Fibroblast of skin of left biceps (primary cell): ENCODE measurements at places on chromosomes 16 and 17.

DNA sequence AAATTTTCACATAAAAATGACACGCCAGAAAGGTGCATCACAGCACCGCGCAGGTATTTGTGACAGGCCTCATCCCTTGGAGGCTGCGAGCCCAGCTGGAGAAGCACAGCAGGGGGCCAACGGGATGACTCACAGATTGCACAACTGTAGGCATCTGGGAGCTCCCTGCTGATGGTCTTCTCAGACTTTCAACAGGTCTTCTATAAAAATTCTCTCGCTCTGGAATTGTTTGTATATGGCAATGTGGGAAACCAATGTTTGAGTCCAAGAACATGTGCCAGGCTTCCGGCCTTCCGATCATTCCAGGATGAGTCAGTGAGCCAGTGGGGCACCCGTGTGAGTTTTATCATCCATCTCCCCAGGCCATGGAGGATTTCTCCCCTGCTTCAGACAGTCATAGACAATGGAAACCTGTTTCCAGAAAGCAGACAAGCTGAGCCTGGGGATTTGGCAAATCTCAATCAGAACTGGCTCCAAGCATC lies 24.1 kb upstream of the ADORA2B start:
- DNase-seq, result peak; percentile 79

DNA sequence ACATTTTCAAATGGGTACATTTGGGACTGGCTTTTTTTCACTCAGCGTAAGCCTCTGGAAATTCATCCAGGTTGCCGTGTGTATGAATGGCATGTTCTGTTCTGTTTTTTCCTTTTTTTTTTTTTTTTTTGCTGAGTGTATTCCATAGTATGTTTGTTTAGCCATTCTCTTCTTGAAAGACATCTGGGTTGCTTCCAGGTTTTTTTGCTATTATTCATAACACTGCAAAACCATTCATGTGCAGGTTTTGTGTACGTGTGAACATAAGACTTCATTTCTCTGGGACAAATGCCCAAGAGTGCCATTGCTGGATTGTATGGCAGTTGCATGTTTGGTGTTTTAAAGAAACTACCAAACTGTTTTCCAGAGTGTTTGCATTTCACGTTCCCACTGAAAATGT lies 335.9 kb upstream of the TNRC6C start:
- no peak for DNase-seq

DNA sequence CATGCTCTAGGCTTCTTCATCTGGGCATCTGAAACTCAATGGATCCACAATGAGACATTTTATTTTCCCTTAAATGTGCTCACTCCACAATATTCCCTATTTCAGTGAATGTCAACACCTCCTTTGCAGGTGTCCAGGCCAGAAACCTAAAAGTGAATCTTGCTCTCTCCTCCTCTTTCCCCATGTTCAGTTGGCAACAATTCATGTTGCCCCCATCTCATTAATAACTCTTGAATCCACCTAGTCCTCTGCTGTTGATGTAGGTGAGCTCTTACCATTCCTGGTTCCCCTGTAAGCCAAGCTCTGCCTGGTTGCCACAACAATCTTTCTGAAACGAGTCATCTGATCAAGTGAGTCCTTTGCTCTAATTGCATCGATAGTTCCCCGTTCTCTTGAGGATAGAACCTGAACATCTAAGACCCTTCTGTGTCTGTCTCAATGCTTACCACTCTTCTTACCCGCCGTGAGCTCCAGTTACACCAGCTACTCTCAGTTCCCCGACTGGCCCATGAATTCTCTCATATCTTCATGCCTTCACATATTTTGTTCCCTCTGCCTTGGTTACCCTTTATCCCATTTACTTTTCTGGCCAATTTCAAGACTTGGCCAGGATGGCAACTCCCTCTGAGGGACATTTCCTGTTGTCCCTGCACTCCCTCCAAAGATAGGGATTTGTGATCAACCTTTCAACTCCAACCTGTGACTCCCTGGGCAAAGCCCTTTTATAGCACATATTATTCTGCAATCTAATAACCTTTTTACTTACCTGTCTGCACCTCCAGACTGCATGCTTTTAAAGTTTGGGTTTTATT lies 35.9 kb downstream of the HLF start:
- DNase-seq, result no peak

DNA sequence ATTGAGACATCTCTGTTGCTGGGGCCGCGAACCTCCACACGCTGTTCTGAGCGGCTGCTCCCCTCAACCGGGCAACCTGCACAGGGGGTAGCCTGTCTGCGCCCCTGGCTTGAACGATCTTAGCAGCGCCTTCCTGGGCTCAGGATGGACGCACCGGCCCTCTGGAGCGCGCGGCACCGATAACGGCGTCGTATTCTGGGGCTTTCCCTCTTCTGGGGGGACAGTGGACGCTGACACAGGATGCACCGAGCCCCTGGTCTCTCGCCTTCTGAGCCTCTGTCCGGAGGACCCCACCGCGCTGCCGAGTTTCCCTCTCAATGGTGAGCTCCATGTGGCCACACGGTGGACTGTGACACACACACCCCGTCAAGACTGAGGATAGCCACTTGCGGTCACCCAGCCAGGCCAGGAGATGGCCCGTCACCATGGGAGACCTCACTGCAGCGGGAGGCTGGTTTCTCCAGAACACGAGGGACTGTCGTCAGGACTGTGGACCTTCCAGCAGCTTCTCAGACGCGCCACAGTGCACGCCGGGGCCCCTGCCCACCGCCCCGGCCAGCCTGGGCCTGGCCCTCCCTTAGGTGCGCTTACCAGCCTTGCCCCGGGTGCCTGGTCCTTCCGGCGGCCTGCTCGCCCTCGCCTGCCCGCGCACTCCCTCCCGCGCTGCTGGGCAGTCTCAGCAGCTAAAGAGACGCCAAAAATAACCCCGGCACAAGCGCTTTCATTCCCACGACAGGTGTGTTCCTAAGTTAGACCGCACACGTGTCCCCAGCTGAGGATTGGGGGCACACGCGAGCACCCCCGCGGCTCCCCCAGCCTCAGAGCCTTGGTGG lies 30.0 kb upstream of the PABPN1L start:
- no peak for DNase-seq

GRCh38 chr17:48894886-48895285 lies 2.3 kb downstream of the ATP5MC1 start:
- no peak for DNase-seq

- DNase-seq, result no peak
Measured at GRCh38 chr17:5757314-5757907, 173.1 kb upstream of the NLRP1 start.

- DNase-seq, result peak; percentile 20
Measured at GRCh38 chr17:45425125-45425983, 7.3 kb downstream of the ARHGAP27 start.

GRCh38 chr17:69654981-69655855 lies 240.7 kb downstream of the MAP2K6 start:
- peak; percentile 61 for DNase-seq

GRCh38 chr17:8190506-8190905 lies 526 bp upstream of the BORCS6 start:
- DNase-seq, result no peak

DNA sequence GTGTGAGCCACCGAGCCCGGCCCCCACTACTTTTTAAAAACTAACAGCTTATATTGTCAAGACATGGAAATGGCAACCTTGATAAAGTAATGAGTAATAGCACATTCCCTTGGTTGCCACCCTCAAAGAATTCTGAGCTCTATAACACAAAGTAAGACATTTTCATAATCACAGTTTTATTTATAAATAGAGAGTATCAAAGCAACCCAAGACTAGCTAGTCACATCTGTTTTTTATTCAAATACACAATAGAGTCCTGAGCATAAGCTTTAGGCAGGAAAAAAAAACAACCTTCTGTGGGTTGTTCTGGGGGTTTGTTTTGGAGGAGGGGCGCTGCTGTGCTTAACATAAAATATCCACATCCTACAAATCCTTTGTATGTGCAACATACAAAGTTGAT lies 68.7 kb downstream of the CEP95 start:
- no peak for DNase-seq
